ENCODE measurements at places on chromosomes 3 and 15. TPM values are rescaled to one million over a fixed set of nuclear protein-coding genes. Genes with fewer than 3 reads are reported as not detected.

Gene ZDHHC23
- 2.8 TPM for total RNA-seq

- no peak for DNase-seq
Measured at GRCh38 chr3:61734749-61735686, 173.6 kb downstream of the PTPRG start.

Gene MNS1
- total RNA-seq: 1.8 TPM

DNA sequence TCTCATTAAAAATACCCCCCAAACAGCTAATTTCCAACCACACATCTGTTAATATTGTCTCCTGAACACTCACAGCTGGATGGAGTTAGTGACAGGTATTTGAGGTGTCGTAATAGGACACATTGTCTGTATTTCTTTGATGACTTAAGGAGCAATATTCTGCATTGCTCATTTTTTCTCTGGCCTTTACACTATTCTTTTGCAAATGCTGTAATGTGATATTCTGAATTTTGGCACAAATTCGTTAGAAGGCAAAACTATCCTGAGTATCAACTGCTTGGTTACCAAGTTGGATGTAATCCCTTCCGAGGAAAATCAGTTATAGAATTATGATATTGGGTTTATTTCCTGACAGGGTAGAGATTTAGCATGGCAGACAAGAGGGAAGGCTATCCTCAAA is 1030.2 kb downstream of the MCTP2 start:
- DNase-seq: no peak

DNA sequence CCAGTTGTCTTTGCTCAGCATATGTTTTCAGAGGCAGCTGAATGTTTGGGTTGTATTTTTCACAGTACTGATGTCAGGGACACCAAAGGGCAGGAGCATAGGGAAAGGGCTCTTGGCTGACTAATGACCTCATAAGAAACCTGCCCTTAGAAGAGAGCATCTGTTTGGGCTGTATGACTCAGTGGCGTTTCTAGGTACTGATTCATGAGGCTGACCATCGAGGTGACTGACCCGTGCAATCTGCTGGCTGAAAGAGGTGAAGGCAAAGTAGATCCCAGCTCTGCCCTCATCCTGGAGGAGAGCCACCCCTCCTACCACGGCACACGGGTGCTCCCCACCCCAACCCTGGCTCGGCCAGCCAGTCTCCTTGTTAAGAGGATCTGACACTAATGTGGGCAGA is 8.3 kb downstream of the LMCD1 start:
- DNase-seq: no peak

Gene RNF111
- total RNA-seq: 22.1 TPM

DNA sequence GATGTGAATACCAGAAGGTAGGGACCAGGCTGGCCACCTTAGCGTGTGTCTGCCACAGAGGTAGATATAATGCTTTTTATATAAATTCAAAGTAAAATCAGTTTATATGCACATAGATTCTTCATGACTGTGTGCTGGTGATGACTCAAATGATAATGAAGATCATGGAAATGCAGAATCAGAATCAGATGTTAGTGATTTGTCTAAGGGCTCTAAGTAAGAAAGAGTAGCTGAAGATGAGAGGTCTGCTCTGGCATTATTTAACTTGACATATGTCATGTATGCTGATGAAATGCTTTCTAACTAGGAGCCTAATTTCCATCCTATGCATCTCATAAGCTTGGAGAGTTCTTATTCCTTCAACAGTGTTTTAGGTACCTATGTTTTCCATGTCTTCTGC is 50.3 kb upstream of the DPH6 start:
- DNase-seq: no peak

Gene GOLGA8S
- total RNA-seq: not detected

- no peak for DNase-seq
Measured at GRCh38 chr3:42080453-42080872, 10.7 kb upstream of the TRAK1 start.

DNA sequence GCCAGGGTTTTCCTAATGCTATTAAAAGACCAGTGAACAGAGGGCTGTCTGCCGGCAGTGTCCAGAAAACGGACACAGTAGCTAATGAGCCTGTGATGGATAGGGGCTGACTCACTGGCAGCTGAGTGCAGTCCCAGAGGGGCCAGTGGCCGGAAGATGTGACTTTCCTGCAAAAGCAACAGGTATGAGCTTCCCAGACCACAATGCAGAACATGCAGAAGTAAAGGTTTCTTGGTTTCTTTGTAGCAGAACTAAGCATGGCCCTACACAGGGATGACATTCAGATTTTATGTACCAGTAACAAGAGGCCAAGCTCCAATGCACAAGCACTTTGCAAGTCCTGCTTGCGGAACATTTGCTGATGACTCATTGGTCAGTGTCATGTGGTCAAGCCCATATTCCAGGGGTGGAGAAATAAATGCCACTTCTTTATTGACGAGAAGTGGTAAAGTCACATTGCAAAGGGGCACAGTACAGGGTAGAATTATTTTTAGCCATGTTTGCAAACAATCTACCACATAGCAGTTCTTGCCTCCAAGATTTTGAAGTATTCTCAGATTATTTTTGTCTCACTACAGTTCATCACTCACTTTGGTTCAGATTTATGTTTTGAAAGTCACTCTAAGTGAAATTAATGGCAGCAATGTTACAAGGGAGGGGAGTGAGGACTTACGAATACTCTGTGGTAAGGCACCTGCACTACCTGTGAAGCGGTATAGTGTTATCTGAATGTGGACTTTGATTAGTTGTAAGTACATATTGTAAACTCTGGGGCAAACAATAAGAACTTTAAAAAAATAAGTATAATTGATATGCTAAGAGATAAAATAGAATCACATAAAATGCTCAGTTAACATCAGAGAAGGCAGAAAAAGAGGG is 263.3 kb downstream of the ABHD5 start:
- no peak for DNase-seq

Gene SCAANT1
- not detected for total RNA-seq

DNA sequence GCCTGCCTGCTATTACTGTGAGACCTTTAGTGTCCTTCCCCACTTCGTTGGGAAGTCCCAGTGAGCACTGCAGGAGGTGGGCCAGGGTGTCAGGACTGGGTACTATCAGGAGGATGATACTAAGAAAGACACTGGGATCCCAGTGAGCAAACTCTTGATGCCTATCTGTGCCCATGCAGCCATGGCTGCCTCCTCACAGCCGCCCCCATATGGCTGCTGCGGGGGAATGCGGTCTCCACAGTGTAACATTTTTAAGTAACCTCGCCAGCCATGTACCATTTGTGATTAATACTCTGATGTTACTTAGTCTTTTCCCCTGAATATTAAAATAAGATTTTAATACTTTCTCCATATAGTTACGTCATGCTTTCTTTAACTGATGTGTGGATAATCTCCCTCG is 312.2 kb downstream of the RYR3 start:
- no peak for DNase-seq

DNA sequence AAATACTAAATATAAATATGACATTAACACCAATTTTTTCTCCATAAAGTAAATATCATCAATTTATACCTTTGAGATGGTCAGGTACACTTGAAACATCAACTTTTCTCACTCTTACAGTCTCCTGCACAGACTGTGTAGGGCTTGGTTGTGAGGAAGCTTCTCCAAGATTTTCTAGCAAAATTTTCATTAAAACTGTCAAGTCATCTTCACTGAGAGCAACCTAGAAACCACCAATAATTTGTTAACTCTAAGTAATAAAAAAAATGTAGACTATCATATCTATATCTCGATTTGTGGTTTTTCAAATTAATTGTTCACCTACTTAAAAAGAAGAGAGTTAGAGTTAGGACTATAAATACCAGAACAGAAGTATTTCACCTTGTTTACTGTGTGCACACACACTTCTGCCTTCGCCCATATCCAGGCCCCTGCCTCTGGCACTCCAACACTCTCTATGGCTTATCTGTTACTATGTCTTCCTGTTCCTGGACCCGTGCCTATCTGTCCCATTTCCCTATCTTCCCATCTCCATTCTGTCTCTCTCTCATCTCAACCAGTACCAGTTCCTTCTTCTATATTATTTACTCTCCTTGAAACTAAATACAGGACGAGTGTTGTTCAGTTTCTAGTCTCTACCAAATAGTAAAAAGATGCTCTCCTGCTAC is 123.6 kb downstream of the VPS13C start:
- no peak for DNase-seq

GRCh38 chr15:71435552-71435951 is 320.3 kb downstream of the THSD4 start:
- no peak for DNase-seq

DNA sequence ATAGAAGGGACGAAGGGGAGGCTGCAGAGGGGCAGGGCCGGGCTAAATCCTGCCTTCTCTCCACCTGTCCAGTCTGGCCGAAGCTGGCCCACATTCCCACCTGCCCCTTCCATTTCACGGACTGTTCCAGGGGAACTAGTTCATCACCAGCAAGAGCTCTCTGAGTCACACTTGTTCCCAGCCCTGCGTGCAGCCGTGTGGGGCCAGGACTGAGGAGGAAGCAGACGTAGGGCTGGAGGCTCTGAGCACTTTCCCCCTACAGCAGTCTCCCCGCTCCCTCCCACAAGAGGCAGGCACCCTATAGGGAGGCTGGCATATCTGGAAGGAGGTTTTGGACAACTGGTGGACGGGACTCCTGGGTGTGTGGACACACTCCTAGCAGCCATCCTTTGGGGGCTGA is 3.0 kb downstream of the ITIH4 start:
- DNase-seq: no peak

GRCh38 chr3:46289966-46290365 is 47.7 kb downstream of the CCR3 start:
- DNase-seq: no peak

GRCh38 chr3:82496890-82497560 is 735.6 kb upstream of the GBE1 start:
- no peak for DNase-seq

Gene GPR156
- total RNA-seq: 0.22 TPM

GRCh38 chr3:155712008-155712407 is 32.9 kb downstream of the PLCH1 start:
- no peak for DNase-seq

GRCh38 chr15:82916161-82916952 is 36.2 kb downstream of the HOMER2 start:
- DNase-seq: no peak

DNA sequence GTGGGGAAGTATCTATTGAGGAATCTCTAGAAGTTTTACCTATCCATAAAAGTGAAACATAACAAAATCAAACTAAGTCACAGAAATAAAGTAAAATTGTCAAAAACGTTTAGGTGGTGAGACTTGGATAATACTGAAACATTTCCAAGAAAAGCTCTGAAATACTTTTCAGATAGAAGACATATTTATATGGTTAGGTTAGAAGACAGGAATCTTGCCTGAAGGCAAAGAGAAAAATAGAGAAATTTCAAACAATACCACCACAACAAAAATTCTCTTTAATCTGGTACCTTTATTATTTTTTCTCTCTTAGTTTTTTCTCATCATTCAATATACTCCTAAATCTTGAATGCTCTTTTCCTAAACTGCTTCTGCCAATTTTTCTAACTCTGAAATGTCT is 222.7 kb upstream of the PLSCR5 start:
- no peak for DNase-seq

GRCh38 chr3:41652931-41653330 is 309.0 kb downstream of the ULK4 start:
- DNase-seq: no peak

GRCh38 chr3:197015790-197016736 is 13.6 kb downstream of the MELTF start:
- DNase-seq: no peak

DNA sequence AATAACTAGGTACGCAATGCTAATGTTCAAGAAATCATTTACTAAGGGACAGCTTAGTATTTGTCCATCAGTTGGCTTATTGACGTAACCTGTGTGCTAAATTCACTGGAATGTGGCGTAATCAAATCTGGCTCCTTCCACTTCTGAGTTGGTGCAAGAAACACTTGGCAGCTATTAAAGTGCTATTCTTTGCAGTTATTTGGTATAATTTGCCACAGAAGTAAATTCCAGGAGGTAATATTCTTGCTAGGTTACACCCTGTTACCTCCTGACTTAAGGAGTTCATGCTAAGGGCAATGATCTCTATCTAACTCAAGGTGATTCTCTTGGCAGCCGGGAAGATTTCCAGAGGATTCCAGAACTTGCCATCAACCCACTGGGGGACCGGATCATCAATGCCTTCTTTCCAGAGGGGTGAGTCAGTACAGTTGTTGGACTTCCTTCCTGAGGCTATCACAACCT is 25.5 kb downstream of the CHP1 start:
- no peak for DNase-seq

Gene DVL3
- total RNA-seq: 81.6 TPM

Gene SLC28A2
- not detected for total RNA-seq

DNA sequence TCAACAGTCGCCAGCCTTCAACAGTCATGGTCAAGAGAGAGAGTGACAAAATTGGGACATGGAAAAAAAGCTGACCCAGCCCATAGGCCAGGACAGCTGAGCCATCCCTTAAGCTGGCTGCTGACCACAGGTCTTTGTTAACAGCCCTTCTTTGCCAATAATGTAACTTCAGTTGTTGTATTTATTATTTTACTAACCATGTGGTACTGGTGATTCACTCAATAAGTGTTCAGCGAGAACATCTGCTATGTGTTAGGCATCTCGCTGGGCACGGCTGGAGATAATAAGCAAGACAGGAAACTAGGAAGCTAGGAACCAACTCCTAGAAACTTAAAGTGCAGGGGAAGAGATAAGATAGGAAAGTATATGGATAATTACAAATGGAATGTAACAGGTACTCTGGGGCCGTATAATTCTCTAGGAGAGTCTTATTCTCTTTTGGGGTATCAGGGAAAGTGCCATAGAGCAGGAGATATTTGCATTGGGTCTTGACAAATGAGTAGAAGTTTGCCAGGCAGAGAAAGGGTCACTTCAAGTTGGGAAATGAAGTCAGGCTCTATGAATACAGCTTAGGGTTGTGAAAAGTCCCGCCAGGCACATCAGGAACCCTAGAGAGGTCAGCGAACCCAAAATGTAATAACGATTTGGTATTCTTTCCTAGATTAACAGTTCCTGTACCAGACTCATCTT is 84.0 kb upstream of the TRA2B start:
- DNase-seq: no peak

DNA sequence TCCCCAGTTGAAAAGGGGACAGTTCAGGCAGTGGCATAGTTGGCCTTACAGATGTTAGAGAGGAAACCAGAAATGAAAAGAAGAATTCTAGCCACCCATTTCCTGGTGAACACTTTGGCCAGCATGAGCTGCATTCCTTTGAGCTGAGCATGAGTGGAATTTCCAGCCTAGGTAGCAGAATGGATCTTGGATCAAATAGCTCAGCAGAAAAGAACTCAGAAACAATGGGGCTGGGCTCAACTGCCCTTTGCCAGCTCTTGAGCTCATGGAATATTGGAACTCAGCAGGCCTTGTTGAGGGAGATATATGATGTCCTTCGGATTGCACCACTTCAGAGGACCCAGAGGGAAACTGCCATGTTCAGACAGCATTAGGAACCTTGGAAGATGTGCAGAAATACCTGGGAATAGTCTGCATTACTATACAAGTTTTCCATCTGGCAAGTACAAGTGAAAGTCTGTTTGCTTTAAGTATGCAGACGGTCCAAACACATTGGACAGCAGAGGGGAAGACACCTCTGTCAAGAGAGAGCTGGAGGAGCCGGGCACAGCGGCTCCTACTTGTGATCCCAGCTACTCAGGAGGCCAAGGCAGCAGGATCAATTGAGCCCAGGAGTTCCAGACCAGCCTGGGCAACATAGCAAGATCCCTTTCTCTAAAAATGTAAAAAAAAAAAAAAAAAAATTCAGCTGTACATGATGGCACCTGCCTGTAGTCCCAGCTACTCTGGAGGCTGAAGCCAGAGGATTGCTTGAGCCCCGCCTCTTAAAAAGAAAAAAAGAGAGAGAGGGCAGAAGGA is 3.1 kb upstream of the CDV3 start:
- no peak for DNase-seq

GRCh38 chr3:131526801-131527347 is 24.1 kb upstream of the MRPL3 start:
- DNase-seq: no peak

Gene SLC22A14
- not detected for total RNA-seq

- DNase-seq: no peak
Measured at GRCh38 chr3:15327941-15328340, 4.4 kb downstream of the SH3BP5 start.
